Muscle of leg (tissue), 16 donors: ENCODE measurements at places on chromosomes 3 and 15.

DNA sequence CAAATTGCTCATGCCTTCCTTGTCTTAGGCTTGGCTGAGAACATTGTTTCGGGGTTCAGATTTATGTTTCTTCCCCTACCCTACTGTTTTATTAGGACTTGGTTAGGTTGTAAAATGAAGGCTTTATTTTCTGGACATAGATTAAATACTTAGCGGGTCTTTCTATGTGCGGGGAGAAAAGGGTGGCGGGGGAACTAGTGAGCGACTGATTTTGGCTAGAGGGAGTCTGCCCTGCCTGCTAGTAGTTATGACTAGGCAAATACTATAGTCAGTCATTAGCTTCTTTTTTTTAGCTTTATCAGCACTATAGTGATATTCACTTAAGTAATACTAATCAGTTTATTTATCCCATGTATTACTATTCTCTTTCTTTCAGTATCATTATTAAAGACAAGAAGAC is 3.6 kb downstream of the CADM2 start:
- DNase-seq, result no peak

DNA sequence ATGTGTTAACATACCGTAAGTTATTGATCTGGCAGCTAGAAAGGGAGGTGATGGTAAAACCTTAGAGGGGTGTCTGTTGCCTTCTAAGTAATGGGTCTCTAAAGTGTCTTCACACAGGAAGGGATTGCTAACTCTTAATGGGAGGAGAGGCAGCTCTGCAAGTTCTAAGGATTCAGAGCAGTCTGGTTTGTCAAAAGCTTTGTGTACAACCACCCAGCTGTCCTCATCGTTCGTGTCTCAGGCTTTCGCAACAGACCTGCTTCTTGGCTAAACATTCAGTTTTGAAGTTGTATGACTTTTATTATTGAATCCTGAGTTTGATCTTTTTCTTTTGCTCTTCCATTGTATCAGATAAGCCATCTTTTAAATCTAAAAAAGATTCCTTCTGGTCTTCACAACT is 404.9 kb downstream of the SQOR start:
- no peak for DNase-seq

- DNase-seq, result peak; percentile 47
These were observed 103.0 kb upstream of the NAALADL2 start for GRCh38 chr3:174755833-174756829.

DNA sequence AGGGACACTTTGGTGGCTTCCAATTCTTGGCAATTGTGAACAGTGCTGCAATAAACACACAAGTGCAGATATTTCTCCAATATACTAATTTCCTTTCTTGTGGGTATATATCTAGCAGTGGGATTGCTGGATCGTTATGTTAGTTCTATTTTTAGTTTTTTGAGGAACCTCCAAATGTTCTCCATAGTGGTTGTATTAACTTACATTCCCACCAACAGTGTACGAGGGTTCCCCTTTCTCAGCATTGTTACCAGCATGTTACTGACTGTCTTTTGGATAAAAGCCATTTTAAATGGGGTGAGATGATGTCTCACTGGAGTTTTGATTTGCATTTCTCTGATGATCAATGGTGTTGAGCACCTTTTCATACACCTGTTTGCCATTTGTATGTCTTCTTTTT is 92.8 kb downstream of the DAPK2 start:
- DNase-seq, result no peak

DNA sequence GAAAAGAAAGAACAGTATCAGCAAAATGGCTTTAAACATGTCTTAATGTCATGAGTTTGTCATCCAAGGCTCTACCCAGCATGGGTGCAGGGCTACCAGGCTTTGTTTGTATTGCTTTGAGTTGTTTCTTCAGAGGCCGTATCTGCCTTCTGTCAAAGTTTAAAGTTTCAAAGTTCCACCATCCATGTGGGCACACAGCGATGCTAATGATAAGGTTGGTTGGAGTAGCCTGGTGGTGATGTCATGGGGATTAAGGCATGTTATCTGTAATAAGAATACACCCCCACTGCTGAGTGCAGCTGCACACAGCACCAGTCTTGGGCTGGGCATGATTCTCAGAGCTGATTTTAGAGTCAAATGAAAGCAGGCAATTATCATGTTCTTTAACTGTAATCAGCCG is 72.0 kb upstream of the LRTM1 start:
- peak; percentile 51 for DNase-seq
